ENCODE measurements at places on chromosomes 7 and 10.
A peak's percentile ranks its signal among the peaks of the same experiment; 100 is the strongest.

DNA sequence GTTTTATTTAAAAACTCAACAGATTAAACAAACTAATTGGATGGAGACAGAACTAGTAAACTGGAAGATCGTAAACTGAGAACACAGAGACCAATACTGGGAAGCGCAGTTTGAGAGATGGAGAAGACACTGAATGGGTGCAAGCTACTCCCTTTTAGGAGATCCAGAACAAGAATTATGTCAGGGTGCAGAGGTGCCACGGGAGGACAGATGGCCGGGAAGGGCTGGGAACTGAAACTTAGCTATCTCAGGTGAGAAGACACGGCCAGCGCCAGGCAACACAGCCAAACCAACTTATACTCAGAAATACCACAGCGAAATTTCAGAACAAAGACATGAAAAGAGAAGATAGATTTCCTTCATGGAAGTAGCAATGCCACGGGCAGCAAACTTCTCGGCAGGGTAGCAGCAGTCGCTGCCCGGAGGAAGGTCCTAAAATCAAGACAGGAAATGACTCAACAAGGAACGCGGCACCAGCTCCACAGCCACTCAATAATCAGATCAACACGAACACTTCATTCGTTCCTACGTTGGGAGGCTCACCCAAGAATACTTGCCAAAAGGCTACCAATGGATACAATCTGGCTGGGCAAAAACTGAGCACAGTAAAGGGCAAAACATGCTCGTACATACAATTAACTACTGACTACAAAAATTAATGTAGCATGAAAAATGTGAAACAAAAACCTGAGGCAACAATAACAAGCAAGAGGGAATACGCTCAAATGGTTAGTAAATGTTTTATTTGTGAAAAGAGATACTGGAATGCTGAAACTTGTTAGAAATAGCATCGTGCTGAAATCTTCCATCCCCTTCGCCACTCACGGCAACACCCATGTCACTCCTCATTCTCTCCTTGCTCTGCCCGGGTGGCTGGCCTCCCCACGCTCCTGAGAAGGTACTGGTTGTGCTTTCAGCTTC, 2.2 kb upstream of the LRRC27 start:
- DNase-seq: no peak

- no peak for DNase-seq
Observed at GRCh38 chr10:13053794-13054462, 46.0 kb upstream of the OPTN start.

DNA sequence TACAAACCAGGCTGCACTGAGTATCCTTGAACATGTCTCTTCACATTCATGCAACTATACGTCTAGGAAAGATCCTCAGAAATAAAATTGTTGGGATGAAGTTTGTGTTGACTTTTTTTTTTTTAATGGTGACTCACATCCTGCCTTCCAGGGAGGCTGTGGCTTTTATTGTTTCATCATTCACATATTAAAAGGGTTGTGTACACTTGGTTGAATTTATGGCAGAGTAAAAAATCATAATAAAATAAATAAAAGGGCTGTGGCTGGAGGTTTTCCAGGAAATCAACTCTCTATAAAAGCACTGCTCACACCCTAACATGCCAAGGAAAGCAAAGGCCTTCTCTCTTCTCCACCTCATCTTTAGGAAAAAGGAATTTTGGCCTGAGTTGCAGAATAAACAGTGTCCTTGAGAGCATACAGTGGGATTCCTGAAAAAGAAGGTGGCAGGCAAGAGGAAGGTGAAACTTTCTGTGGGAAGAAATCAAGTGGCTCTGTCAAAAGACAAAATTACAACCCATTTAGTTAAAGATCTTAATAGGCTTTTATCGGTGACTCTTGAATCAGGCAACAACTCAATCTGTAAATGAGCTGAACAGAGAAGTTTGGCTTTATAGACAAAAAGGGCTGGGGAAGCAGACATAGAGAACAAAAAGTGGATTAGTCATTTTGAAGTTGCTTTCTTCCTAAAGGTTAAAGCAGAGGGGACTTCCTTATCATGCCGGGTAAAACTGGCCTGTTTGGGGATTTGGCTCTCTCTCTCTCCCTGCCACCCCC, 41.6 kb upstream of the FHIP2A start:
- no peak for DNase-seq

DNA sequence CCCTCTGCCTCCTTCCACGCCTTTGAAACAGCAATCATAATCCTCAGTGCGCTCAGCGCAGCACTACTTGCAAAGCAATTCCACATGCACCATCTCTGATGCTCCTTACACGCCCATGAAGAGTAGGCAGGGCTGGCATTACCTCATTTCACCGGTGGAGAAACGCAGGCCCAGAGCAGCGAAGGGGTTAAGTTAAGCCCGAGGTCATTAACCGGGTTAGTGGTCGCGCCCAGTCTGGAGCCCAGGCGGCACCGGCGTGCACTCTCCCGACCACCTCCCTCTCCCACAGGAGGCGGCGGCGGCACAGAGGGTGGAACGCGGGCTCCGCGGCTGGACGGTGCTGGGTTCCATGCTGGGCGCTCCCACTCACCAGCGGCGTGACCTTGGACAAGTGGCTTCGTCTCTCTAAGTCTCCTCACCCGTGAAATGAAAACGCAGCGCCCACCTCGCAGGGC, 515 bp downstream of the FASTK start:
- DNase-seq: no peak

GRCh38 chr10:44878706-44879530, 32.2 kb upstream of the TMEM72 start:
- peak; percentile 84 for DNase-seq

Measured in caudate nucleus (tissue), 63 donors.